ENCODE measurements at places on chromosomes 7 and 10. TPM values are rescaled to one million over a fixed set of nuclear protein-coding genes. Genes with fewer than 3 reads are reported as not detected.

Gene ADAMTS14
- 5.2 TPM for total RNA-seq

DNA sequence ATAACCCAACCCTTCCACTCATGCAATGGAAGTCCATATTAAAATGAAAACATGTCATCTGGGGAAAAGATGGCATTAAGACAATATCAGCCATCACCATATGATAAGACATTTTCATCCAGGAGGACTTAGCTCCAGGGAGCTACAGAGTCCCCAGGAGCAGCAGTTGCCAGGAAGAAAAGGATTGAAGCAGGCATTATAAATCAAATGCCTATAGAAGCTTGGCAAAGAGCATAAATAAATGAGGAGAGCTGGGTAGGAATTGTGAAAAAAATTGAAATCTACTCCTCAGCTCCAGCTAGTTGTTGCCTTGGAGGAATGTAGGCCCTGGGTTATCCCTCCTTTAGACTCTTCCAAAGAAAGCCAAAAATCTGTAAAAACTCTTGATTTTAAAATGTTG lies 42.5 kb downstream of the FAM13C start:
- DNase-seq, result no peak

DNA sequence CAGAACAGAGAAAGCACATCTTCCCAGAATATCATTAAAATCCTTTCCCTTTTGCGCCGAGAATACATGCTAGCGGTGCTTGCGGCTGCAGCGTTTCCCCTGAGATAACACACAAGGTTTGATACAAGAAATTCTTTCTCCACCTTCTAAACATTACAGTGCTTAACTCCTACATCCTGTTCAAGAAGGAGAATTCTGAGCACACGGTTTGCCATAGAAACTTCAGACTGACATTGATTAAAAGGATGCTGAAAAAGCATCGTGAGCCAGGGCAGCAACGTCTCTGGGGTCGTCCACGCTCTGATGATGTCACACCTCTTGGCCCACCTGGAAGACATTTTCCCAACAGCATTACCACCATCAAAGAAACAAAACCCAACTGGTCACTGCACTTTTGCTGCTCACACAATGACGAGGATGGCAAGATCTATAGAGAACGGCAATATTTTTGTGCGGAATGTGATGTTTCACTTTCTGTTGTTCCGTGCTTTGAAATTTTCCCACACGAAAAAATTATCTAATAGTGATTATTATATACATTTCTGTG lies 27.0 kb upstream of the PRSS1 start:
- DNase-seq, result no peak

GRCh38 chr10:57624856-57625592 lies 642.7 kb downstream of the IPMK start:
- no peak for DNase-seq

DNA sequence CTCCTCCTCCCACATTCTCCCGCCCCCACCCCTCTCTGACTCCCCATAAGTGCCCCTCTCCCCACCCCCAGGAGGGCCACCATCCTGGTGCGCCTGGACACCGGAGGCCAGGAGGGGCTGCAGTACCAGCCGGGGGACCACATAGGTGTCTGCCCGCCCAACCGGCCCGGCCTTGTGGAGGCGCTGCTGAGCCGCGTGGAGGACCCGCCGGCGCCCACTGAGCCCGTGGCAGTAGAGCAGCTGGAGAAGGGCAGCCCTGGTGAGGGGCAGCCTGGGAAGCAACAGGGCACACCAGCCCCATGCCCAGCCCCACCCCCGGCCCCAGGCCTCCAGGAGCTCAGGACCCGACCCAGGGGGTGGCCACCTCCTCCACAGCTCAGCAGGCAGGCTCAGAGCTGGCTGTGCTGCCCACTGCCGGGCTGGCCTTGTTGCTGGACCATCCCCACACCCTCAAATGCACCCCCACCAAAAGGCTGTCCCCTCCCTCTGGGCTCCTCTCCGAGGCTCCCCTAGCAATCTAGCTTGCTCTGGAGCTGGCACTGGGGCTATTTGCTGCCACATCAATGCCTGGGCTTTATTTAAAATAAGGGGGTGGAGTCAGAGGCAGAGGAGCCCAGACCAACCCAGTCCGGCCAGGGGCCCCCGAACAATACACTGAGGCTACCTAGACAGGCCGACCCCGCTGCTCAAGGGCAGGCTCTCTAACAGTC lies 14.8 kb downstream of the ATG9B start:
- DNase-seq, result no peak

Gene FOXI2
- total RNA-seq, result not detected

- DNase-seq, result no peak
Observed at GRCh38 chr10:33412653-33413361, 78.3 kb upstream of the NRP1 start.

Gene HPS1
- total RNA-seq, result 120 TPM

Gene MRPS24
- total RNA-seq, result 69.2 TPM

Gene ZNF853
- total RNA-seq, result 8.3 TPM

DNA sequence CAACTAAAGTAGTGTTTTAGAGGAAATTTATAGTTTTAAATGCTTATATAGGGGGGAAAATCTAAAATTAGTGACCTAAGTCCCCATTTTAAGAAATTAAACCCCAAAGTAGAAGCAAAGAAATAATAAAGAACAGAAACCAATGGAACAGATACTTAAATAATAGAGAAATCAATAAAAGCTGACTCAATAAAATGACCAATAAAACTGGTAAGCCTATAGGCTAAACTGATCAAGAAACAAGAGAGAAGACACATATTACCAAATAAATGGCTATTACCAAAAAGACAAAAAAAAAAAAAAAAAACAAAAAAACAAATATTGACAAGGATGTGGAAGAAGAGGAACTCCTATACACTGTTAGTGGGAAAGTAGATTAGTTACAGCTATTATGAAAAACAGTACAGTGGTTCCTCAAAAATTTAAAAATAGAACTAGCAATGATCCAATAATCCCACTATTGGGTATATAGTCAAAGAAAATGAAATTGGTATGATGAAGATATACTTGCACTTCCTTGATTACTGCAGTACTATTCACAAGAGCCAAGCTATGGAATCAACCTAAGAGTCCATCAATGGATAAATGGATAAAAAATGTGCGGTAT lies 53.2 kb downstream of the SLC18A2 start:
- DNase-seq, result no peak

Gene IFIT1B
- total RNA-seq, result not detected

- DNase-seq, result no peak
Observed at GRCh38 chr7:54839575-54840213, 80.7 kb upstream of the SEC61G start.

DNA sequence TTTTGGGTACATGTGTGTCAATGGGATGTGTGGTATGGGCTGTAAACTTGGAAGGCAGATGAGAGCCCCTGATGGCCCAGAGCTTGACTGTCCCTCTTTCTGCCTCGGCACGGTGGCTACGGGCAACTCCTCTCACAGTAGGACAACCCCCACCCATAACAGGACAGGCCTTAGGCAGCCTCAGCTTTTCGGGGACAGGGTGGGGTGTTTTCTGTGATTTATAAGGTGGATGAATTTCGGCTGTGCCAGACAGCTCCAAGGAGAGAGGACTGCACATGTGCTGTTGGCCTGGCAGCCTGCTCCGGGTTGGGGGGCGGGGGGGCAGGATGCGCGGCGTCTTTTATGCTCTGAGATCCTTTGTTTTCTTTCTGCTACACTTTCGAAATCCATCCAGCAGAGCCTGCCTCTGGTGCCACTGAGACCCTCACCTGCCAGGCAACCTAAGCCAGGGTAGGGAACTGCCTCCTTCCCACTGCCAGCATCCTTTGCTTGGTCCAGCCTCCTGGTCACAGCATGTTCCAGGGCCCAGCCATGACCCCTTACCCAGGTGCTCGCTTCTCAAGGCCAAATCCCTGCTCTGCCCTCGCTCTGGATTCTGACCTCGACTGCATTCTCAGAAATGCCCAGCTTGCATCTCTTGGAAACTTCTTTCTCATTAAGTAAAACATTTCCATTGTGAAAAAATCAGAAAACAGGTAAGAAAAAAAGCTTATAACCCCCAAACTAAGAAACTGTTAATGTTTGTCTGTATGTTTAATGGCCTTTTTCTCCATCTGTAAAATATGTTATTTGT lies 15.4 kb upstream of the BTBD16 start:
- DNase-seq, result no peak

DNA sequence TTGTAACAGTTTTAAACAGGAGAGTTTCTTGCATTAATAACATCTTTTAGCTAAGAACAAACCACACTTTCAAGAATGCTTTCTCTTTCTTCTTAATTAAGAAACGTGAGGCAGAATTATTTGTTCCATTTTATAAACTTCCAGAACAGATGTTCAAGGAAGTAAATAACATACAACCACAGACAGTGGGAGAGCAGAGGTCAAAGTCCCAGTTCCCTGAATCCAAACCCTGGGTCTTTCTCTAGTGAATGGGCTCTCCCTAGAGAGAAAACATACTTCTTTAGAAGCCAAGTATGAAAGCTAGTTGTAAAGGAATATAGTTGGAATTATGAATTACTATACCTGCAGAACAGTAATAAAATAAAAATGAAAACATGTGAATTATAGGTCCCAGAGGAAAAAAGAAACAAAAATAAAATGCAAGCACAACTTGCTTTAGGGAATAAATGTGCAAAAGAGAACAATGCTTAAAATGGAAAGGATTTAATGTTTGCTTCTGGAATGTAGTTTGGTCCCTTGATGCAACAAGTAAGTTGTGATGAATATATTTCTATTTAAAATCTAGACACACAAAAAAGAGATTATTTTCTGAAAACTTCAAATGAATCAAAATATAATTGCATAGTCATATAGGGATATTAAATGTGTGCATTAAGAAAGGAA lies 6.0 kb downstream of the OR6B1 start:
- DNase-seq, result no peak
